ENCODE measurements at places on chromosomes 11 and 22.

- no peak for DNase-seq
These were observed 33.7 kb downstream of the MRGPRX2 start for GRCh38 chr11:19026862-19027261.

DNA sequence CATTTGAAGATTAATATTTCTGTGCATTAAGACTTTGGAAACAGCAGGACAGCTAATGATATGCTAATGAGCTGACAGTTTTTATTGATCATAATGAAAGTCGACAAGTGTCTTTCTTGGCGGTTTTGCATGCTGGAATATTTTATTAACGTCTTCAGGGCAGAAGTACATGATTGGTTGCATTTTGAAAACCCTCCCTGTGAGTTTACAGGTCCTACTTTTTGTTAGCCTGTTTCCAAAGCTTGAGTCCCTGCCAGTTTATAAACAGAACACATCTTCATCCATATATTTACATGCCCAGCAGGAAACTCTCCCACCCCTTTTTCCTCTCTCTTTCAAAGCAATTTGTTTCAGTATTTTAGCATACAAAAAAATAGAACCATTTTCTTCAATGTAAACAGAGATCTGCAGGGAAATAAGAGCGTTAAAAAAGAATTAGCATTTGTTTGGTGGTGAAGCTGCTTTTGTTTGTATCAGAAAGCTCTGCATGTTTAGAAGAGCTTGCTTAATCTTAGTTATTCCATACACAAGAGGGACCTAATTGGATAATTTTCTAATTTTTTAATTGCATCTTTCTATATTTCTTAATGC lies 243.6 kb downstream of the NELL1 start:
- DNase-seq: no peak

DNA sequence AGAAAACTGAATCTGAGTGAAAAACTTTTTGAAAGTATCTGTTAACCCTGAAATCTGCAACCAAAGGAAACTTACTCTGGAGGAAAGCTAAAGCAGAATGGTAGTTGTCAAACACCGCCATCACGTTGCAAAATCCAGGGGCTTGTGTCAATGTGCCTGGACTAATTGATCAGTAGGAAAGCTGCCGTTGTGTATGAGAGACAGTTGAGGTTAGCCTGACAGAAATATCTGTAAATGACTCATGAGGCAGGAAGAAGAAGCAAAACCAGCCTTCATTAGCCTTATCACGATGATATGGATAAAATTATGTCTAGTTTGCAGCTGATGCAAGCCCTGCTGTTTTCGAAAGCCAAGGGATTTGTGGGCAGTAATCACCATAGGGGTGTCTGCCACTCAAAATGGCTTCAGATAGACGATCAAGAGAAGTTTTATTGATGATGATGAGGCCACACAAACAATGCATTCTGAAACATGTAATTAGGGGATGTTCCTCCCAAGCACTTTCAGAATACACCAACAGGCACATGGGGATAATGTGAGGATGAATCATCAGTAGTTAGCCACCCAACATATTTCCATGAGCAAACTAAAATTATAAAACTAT lies 8.9 kb downstream of the SCGB1A1 start:
- DNase-seq: no peak

DNA sequence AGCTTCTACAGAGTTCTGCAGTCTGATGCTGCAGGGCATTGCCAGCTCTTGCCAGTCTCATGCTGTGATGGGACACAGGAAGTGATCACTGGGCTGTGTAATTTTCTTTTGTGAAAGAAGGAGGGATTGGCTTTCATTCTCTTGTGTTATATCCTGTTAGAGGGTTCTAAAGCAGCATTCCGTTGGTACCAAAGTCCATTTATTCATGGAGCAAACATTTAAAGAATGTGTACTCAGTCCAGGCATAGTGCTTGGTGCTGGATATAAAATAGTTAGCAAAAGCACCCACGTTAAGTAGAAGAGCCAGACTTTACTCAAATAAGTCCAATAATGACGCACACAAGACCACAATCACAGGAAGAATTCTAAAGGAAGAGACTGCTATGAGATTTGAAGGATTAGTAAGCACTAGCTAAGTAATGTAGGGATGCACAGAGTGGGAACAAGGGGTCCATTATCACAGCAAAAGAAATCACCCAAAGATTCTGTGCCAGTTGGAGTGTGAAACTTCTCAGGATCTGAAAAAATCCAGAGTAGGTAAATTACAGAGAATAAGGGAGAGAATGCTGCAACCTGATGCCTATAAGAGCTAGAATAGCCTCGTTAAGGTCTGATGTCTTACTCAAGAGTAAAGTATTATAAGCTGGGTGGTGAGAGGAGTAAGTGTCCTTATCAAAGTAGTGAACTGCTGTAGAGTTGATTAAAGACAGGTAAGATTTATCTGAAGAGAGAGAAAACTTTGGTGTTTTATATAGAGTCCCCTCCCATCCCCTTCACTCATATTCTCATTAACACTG lies 728.3 kb downstream of the METTL15 start:
- no peak for DNase-seq

DNA sequence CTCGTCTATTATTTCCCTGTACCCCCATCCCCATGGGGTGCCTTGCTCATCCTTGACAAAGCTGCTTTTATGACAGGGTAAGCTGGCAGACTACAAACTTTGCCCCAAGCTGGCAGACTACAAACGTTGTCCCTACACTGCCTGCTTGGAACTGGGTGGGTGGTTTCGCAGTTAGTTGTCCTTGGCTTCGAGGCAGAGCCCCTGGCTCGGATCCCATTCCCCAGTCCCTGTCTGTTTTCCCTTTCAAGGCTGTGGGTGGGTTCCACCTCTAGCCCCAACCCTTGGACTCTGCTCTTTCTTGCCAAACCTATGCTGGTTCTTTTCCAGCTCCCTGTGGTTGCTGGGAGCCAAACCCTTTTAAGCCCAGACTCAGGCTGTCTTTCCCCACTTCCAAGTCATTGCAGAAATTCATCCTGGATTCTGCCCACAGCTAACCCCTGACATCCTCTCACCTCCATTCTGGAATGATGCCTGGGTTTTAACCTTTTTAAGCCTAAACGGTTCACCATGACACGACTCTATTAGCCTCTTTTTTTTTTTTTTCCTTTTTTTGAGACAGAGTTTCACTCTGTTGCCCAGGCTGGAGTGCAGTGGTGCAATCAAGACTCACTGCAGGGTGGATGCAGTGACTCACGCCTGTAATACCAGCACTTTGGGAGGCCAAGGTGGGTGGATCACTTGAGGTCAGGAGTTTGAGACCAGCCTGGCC lies 9.2 kb upstream of the RBM14 start:
- no peak for DNase-seq

DNA sequence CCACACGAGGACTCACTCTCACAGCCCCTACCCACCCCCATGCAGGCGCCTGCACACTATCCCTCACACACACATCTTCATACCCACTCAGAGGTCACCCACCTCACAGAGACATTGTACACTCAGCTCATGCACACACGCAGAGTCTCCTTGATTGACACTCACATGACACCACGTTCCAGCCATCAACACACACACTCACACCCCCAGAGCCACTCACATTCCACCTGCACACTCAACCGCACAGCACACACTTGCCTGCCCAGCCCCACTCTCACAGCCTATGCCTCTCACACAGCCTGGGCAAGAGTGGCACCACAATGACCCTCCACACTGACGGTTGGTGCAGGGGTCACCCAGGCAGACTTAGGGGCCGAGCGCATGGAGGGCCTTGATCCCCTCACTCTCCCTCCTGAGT lies 2.2 kb downstream of the SPI1 start:
- no peak for DNase-seq

DNA sequence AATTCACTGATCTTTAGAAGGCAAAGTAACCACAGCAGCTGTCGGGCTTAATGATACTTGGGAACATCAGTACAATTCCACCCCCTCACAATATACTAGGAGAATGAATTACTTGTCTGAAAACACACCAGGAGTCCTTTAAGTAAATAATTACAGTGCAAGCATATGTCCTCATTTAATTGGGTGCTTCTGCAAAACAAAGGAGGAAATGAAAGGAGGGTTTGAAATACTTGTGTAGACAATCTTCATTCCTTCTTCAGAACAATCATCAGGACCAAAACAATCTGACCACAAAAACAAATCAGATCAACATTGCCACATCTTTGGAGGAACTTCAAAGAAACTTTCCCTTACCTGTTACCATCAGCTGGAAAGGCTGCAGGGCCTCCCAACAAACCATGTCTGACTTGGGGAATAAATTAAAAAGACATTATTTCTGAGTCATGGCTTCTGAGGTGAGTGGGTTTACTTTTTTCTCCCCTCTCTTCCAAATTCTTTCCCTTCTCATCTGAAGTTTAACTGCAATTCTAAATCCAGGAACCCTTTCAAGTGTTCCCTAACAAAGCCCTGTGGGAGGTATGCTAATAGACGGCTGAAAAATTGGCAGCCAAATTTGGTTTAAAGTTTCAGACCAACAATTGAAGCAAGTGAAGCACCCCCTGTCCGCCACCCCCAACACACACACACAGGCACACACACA lies 12.5 kb upstream of the CCDC117 start:
- no peak for DNase-seq

GRCh38 chr11:115544422-115544948 lies 40.3 kb upstream of the CADM1 start:
- no peak for DNase-seq

- no peak for DNase-seq
These were observed 37.7 kb downstream of the DDI1 start for GRCh38 chr11:104073950-104074705.

GRCh38 chr11:62782753-62783152 lies 4.4 kb upstream of the TMEM179B start:
- no peak for DNase-seq

- DNase-seq: no peak
These were observed 7.5 kb downstream of the ZNF74 start for GRCh38 chr22:20401376-20402014.

DNA sequence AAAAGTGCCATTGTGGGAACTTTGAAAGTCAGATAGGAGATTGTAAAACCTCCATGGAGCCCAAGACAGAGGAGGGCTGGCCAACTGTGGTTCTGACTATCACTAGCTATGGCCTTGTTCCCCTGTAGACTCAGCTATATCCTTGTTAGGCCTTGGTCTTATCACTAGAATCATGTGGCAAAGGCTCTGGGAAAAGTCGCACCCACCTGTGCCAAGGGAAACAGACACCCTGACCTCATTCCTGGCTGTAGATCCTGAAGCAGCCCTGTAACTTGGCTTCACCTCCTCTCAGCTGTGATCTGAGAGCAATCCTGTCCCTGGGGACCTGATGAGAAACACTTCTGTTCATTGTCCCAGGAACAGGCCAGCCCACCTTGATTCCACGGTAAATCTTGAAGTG lies 566.2 kb downstream of the TMEM135 start:
- no peak for DNase-seq

DNA sequence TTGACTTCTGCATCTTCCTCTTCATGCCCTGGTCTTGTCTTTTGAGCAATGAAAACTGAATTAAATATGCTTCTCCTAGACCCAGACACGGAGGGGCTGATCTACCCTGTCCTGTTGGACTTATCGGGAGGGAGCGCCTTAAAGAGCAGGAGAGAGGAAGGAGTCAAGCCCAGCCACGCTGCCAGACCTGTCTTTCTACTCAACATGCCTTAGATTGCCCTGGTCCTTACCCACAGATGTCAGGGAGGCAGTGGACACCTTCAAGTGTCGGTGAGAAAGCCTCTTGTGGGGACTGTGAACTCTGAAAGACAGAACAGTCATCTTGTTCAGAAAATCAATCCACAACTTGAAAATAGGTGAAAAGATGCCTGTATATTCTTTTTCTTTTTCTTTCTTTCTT lies 61.8 kb downstream of the IRAG1 start:
- no peak for DNase-seq

DNA sequence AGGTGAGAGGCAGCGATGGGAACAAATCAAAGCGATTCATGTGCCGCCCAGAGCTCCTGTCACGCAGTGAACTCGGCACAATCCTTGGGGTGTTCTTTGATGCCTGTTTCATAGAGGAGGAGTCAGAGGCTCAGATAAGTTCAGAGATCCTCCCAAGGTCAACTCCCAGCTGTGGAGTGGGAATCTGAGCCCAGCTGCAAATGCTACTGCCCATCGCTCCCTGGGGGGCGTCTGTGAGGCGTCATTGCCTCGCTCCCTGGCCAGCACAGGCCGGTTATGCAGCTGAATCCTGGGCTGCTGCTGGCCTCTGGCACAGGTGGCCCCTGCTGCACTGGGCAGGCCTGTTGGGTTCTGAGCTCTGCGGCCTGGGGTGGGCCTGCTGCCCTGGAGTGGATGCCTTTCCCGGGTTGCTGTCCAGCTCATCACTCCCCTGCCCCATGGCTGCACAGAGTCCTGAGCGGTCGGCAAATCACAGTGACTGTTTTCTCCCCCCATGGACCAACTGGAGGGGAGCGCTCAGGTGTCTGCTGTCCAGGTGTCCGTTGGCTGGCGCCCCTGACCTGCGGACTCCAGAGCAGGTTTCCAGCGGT lies 36.3 kb upstream of the SHISAL1 start:
- DNase-seq: no peak

GRCh38 chr11:126927623-126928022 lies 72.9 kb downstream of the KIRREL3 start:
- no peak for DNase-seq

DNA sequence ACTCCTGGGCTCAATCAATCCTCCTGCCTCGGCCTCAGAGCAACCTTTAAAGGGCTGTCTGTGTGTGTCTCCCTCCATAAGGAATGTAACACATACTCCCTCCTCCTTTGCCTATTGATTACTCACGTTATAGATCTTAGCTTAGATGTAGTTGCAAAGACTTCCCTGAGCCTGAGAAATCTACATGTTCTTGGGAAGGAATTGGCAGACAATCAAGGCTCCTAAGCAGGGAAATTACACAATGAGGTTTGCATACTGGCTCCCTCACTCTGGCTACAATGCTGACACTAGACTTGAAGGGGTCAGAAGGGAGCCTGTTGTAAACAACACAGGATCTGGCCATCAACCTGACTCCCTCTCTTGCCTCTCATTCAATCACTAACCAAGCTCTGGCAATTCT lies 5.2 kb upstream of the OLFML1 start:
- no peak for DNase-seq

DNA sequence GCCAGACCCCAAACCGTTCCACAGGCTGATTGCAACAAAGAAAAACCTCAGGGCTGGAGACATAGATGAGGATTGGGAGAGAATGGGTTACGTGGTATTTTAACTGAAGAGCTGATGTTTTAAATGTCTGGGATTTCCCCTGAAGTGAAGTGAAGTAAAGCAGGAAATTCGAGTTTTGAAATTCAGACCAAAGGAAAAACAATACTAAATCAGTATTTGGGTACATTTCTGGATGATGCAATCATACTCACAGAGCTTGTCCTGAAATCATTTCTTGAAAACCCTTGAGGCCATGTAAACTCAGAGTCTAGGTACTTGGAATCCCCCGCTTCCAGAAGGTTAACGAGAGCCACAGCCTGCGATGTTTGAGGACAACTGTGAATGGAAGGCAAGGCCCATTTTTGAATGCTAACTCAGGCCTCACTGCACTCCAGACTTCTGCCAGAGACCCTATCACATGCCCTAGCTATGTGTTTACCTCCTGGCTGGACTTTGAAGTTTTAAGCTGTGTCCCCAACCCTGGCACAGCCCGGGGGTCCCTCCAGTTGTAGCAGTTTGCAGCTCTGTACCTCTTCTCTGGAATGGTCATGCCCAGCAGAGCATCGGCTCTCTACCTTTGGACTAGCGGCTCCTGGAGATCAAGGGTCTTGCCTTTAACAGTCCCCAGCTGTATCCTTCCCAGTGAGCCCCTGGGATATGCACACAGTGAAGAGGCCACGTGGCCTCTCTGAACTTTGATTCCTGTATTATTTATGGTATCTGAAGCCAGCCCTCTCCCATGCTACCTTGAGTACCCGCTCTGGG lies 5.4 kb upstream of the FTH1 start:
- no peak for DNase-seq

GRCh38 chr11:69667619-69668604 lies 7.2 kb downstream of the LTO1 start:
- no peak for DNase-seq

GRCh38 chr22:29259253-29259899 lies 8.4 kb downstream of the RHBDD3 start:
- no peak for DNase-seq
